GM12878 (cell line): ENCODE measurements at places on chromosomes 1 and 21. TPM values are rescaled to one million over a fixed set of nuclear protein-coding genes. Genes with fewer than 3 reads are reported as not detected.

GRCh38 chr1:46673749-46674182, 2.1 kb downstream of the TEX38 start:
- no peaks in the 10 kb centered on the region for H3K27me3 ChIP-seq
- H3K27ac ChIP-seq, result no peak overlapping the region

DNA sequence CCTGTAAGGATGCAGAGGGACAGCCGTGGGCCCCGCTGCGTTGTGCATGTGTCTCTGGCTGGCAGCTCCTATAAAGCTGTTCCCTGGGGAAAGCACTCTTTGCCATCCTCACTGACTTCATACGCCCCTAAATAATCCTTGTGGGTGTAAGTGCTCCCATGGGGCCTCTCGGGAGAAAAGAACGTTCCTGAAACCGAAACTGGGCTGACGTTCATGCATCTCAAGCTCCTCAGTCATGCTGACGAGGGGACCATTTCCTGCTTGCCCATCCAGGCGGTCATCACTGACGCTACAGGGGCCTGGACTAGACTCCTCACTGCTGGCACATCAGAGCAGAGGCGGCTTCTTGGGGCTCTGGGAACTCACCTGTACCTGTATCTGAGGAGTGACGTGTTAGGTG, 73.1 kb upstream of the USP24 start:
- H3K4me3 ChIP-seq, result no peak overlapping the region
- no peaks in the 10 kb centered on the region; the same call in 1 of the 2 replicates for H3K27me3 ChIP-seq
- no peak overlapping the region for H3K27ac ChIP-seq
- H3K36me3 ChIP-seq, result no peaks in the 10 kb centered on the region

- H3K27me3 ChIP-seq, result no peaks in the 10 kb centered on the region
- H3K27ac ChIP-seq, result no peak overlapping the region
- no peak overlapping the region for H3K4me3 ChIP-seq
Observed at GRCh38 chr1:155022927-155023236, 10.7 kb downstream of the DCST2 start.

- no peaks in the 10 kb centered on the region for H3K36me3 ChIP-seq
- no peak overlapping the region for H3K4me3 ChIP-seq
- H3K27me3 ChIP-seq, result no peaks in the 10 kb centered on the region; the same call in 1 of the 2 replicates
- no peak for DNase-seq
- H3K27ac ChIP-seq, result no peak overlapping the region
- no peaks in the 10 kb centered on the region for H3K4me1 ChIP-seq
Observed at GRCh38 chr1:30253807-30254440, 469.5 kb downstream of the MATN1 start.

Gene CD1B
- not detected in 2 replicates for total RNA-seq

Gene SYT2
- total RNA-seq, result not detected in 2 replicates

Gene TCHHL1
- not detected in 2 replicates for total RNA-seq
